ENCODE measurements at places on chromosomes 13 and 19. TPM values are rescaled to one million over a fixed set of nuclear protein-coding genes. Genes with fewer than 3 reads are reported as not detected.

DNA sequence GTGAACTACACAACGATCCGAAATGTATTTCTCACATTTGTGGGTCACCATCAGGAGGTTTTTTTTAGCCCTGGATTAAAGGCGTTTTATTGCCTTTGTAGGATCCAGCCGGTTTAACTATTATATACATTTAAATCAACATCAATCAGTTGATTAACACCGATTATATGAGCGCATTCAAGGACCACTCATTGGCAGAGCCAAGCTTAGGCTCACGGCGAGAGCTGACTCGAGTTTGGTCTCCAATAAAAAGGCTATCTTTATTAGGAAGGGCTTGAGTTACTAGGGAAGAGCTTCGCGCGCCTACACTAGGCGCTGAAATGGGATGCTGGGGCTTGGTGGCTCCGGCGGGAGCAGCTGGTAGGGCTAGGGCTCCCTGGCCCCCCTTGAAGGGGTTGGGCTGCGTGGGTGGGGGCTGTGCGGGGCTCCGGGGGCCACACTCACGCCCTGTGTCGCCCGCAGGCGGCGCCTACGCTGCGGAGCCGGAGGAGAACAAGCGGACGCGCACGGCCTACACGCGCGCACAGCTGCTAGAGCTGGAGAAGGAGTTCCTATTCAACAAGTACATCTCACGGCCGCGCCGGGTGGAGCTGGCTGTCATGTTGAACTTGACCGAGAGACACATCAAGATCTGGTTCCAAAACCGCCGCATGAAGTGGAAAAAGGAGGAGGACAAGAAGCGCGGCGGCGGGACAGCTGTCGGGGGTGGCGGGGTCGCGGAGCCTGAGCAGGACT is 4.2 kb downstream of the PDX1 start:
- no peak for DNase-seq

The NEK5 gene
- 0.31 TPM for total RNA-seq

DNA sequence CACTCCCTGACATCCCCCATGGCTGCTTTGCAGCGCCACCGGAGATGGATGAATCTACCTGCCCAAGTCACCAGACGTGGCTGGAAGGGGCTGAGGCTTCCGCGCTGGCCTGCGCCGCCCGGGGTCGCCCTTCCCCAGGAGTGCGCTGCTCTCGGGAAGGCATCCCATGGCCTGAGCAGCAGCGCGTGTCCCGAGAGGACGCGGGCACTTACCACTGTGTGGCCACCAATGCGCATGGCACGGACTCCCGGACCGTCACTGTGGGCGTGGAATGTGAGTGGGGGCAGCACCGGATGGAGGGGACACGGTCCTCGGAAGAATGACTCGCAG is 4.6 kb downstream of the ICAM5 start:
- DNase-seq: no peak

DNA sequence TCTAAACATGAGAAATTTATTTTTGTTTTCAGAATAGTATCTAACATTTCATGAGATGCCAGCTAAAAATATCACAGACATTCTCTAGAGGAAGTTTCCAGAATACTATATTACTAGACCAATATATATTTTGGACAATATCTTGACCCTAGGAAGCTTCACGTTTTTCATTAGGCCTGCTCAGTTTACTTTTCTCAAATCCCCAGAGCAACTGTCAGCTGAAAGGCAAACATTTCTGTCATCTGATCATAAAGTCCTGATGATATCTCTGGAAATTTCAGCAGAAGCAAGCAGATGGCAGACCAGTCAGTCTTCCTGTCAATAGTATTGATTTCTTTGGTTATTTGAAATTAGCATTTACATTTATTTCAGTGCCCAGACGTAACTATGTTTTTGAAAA is 4.0 kb downstream of the POSTN start:
- no peak for DNase-seq

- no peak for DNase-seq
Observed at GRCh38 chr13:86377451-86377850, 578.2 kb upstream of the SLITRK6 start.

The GRIK5 gene
- total RNA-seq: 5.2 TPM

DNA sequence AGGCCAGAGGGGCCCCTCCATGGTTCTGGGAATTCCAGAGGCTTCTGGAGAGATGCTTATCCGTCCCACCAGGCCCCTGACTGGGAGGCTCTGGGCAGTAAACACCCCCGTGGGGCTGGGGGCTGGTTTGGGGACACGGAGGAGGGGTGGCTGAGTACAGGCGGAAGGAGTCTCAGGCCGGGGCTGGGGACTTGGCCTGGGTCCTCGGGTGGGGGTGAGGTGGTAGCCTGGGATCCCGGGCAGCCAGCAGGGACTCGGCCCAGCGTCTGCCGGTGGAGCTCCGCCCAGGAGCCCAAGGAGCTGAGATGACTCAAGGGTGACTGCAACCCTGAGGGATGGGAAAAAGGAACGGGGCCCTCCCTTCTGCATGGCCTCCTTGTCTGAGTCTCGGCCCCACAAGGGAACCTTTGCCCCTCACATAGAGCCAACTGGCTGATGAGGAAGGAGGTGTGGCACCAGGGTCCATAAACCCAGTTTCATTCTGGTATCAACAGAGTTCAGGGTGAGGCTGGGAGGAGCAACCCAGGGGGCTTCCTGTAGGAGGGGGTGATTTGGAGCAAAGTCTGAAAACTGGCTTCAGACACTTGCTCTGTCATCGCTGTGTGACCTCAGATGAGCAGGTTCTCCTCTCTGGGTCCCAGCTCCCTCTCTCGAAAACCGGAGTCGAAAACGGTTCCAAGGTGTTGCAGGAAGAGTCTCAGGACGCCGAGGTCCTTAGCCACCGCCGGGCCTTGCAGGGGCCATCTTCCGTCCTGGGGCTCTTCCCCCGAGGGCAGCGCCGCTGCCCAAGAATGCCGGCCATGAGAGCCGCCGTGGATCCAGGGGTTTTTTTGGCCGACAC is 809 bp downstream of the MISP start:
- no peak for DNase-seq

The AKAP11 gene
- 24.9 TPM for total RNA-seq

The KEAP1 gene
- 62.1 TPM for total RNA-seq

The LIN7B gene
- total RNA-seq: 17.6 TPM

DNA sequence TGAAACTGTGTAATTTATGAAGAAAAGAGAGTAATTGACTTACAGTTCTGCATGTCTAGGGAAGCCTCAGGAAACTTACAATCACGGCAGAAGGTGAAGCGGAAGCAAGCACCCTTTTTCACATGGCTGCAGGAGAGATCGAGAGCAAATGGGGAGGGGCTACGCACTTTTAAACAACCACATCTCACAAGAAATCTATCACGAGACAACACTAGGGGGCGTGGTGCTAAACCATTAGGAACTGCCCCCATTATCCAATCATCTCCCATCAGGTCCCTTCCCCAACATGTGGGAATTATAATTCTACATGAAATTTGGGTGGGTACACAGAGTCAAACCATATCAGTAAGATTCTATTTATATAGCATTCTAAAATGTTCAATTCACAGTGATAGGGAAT is 114.8 kb upstream of the TRPC4 start:
- DNase-seq: no peak

DNA sequence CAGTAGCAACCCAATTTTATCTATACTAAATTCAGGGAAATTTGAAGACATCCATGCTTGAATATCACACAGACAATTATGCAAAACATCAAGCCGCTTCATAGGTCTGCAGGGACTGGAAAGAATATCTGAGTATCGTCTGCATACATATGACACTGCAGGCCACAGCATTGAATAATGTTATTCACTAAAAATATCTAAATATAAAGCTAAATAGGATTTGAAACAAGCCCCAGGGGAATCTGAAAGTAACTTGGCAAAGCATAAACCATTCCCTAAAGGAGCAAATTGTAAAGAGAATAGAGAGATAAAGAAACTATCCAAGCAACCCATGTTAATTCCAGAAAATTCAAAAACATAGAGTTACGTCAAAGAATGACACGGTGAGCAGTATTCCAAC is 1251.0 kb downstream of the PCDH17 start:
- no peak for DNase-seq

The PABPC3 gene
- total RNA-seq: not detected
